SJCRH30 (cell line): ENCODE measurements at places on chromosomes 5 and 9. TPM values are rescaled to one million over a fixed set of nuclear protein-coding genes. Genes with fewer than 3 reads are reported as not detected.

DBH gene
- total RNA-seq = 2.2 and 2.5 TPM in 2 replicates

SLC23A1 gene
- total RNA-seq = not detected in 2 replicates

GARIN3 gene
- not detected in 2 replicates for total RNA-seq

ZCCHC10 gene
- total RNA-seq = 38.6 and 39.6 TPM in 2 replicates

TMEM267 gene
- 16.2 and 17.3 TPM in 2 replicates for total RNA-seq

LCN9 gene
- total RNA-seq = not detected in 2 replicates

IL9 gene
- not detected in 2 replicates for total RNA-seq

PCDHGA5 gene
- total RNA-seq = 4.7 and 6.9 TPM in 2 replicates

MYOZ3 gene
- 0.02 TPM in 1 of 2 replicates, not detected in the other for total RNA-seq

C9orf50 gene
- total RNA-seq = not detected in 2 replicates

SLC27A4 gene
- 27.7 and 28.0 TPM in 2 replicates for total RNA-seq

MCIDAS gene
- total RNA-seq = 0.71 and 0.83 TPM in 2 replicates

ENHO gene
- total RNA-seq = 0.25 TPM in 1 of 2 replicates, not detected in the other

SHC3 gene
- total RNA-seq = under 0.01 TPM in 1 of 2 replicates, not detected in the other

SLC4A9 gene
- not detected in 2 replicates for total RNA-seq

ROPN1L gene
- 0.14 TPM in 1 of 2 replicates, not detected in the other for total RNA-seq

MEIKIN gene
- not detected in 2 replicates for total RNA-seq

SH2D3C gene
- 0.99 and 1.4 TPM in 2 replicates for total RNA-seq

OTP gene
- not detected in 2 replicates for total RNA-seq

MARCOL gene
- total RNA-seq = not detected in 2 replicates

GFPT2 gene
- 0.47 and 1.1 TPM in 2 replicates for total RNA-seq

PLAC8L1 gene
- 0.33 TPM in 1 of 2 replicates, not detected in the other for total RNA-seq

KIAA0825 gene
- 3.0 and 3.1 TPM in 2 replicates for total RNA-seq

ANKRD18B gene
- total RNA-seq = 13.3 and 23.4 TPM in 2 replicates

ADGRV1 gene
- 13.1 and 21.4 TPM in 2 replicates for total RNA-seq

PSD2 gene
- total RNA-seq = not detected in 2 replicates

SPATA31A3 gene
- 0.04 TPM in 1 of 2 replicates, not detected in the other for total RNA-seq

SLC38A9 gene
- 30.6 and 33.7 TPM in 2 replicates for total RNA-seq

SMIM32 gene
- total RNA-seq = 0.06 TPM in 1 of 2 replicates, not detected in the other

GFRA3 gene
- 0.15 TPM in 1 of 2 replicates, not detected in the other for total RNA-seq

ARL10 gene
- total RNA-seq = 5.7 and 6.5 TPM in 2 replicates

PCDHGA6 gene
- total RNA-seq = 4.9 and 5.8 TPM in 2 replicates

PSIP1 gene
- total RNA-seq = 148 and 172 TPM in 2 replicates

PCDHA6 gene
- total RNA-seq = 0.10 TPM in 1 of 2 replicates, not detected in the other

WDR38 gene
- total RNA-seq = not detected in 2 replicates
